ENCODE measurements at places on chromosomes 1 and 21. TPM values are rescaled to one million over a fixed set of nuclear protein-coding genes. Genes with fewer than 3 reads are reported as not detected.
A peak's percentile ranks its signal among the peaks of the same experiment; 100 is the strongest.

CLCNKA gene
- not detected for polyA plus RNA-seq

NBPF4 gene
- polyA plus RNA-seq: not detected

GRCh38 chr1:175341631-175342429 lies 149.3 kb upstream of the KIAA0040 start:
- no peaks in the 10 kb centered on the region for H3K36me3 ChIP-seq
- DNase-seq: no peak
- no peak overlapping the region for H3K27ac ChIP-seq
- peaks cover 7% of the 10 kb centered on the region for H3K27me3 ChIP-seq

GRCh38 chr1:42085596-42085995 lies 67.6 kb upstream of the GUCA2B start:
- no peak overlapping the region for H3K4me3 ChIP-seq
- no peak for DNase-seq
- H3K36me3 ChIP-seq: no peaks in the 10 kb centered on the region
- no peak overlapping the region for H3K27ac ChIP-seq
- peaks cover 12% of the 10 kb centered on the region for H3K27me3 ChIP-seq

GRCh38 chr1:30427545-30427944 lies 295.8 kb downstream of the MATN1 start:
- no peak overlapping the region for H3K27ac ChIP-seq
- H3K4me3 ChIP-seq: no peak overlapping the region
- no peaks in the 10 kb centered on the region for H3K36me3 ChIP-seq
- DNase-seq: no peak
- H3K4me1 ChIP-seq: peaks cover 10% of the 10 kb centered on the region

DNA sequence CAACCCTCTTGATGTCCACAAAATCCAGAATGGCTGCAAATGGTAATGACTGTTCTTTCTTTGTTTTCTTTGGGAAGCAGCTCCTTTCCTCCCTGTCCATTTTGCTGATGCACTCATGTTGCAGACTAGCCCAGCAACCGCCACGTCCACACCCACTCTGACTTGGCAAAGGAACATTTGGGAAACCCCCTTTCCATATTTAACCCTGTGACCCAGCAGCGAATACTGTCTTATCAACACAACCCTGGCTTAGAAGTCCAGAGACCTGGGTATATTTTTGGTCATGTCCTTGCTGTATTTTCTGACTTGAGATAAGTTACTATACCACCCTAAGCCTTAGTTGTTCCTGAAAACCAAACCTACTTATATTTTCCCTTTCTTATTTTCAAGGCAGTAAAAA lies 18.1 kb upstream of the SHE start:
- no peak overlapping the region for H3K27ac ChIP-seq
- DNase-seq: no peak
- no peaks in the 10 kb centered on the region for H3K36me3 ChIP-seq
- H3K4me3 ChIP-seq: no peak overlapping the region
- peaks cover 12% of the 10 kb centered on the region for H3K4me1 ChIP-seq

DNA sequence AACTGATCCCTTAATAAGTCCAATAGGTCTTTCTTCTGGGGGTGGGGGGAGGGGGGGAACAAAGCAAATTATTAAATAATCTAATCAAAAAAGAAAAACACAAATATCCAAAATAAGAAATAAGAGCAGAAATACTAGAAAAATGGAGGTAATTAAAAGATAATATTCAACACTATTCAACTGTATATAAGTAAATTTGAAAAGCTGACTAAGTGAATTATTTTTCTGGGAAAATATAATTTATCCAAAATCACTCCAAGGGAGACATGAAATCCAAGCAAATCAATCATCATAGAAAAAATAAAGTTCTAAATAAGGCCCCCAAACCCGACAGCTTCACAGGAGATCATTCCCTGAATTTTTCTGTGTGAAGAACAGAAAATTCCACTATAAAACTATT lies 18.8 kb downstream of the VPS26C start:
- no peak overlapping the region for H3K4me3 ChIP-seq
- H3K4me1 ChIP-seq: no peaks in the 10 kb centered on the region
- DNase-seq: no peak
- H3K27ac ChIP-seq: no peak overlapping the region
- no peaks in the 10 kb centered on the region for H3K36me3 ChIP-seq
- H3K27me3 ChIP-seq: no peaks in the 10 kb centered on the region

DNA sequence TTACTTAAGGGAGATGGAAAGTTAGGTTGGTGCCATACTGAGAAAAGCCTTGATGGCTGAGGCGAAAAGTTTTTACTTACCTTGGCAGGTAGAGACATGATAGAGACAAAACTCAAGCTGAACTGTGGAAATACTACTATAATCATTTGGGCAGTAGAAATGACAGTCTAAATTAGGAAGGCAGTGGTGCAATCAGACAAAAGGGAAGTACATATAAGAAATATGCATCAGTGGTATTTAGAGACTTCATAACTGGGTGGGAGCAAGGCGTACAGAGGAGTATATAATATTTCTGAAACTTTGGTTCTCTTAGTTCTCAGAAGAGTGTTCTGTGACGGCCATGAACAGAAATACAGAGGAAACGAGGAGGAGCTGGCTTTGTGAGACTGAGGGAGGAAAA lies 2.4 kb upstream of the CEP350 start:
- H3K27ac ChIP-seq: no peak overlapping the region
- H3K4me3 ChIP-seq: no peak overlapping the region
- H3K4me1 ChIP-seq: peaks cover 6% of the 10 kb centered on the region
- no peaks in the 10 kb centered on the region for H3K27me3 ChIP-seq

MIXL1 gene
- polyA plus RNA-seq: not detected

GRCh38 chr1:60130703-60131102 lies 57.1 kb upstream of the C1orf87 start:
- DNase-seq: no peak
- H3K4me3 ChIP-seq: no peak overlapping the region
- H3K27ac ChIP-seq: no peak overlapping the region
- H3K27me3 ChIP-seq: no peaks in the 10 kb centered on the region
- no peaks in the 10 kb centered on the region for H3K36me3 ChIP-seq

- H3K4me1 ChIP-seq: no peaks in the 10 kb centered on the region
- no peaks in the 10 kb centered on the region for H3K27me3 ChIP-seq
- no peaks in the 10 kb centered on the region for H3K36me3 ChIP-seq
- no peak for DNase-seq
These were observed 141.9 kb upstream of the MAP1LC3C start for GRCh38 chr1:242140836-242141235.

DNA sequence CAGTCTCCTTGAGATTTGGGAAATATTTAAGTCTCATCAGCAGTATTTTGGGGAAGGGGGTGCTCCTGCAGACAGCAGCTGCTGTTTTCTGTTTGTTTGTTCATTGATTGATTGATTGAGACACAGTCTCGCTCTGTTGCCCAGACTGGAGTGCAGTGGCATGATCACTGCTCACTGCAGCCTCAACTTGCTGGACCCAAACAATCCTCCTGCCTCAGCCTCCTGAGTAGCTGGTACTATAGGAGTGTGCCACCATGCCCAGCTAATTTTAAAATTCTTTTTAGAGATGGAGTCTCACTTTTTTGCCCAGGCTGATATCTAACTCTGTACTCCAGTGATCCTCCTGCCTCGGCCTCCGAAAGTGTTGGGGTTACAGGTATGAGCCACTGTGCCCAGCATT lies 18.2 kb downstream of the UCK2 start:
- no peaks in the 10 kb centered on the region for H3K27me3 ChIP-seq
- H3K4me1 ChIP-seq: peaks cover 19% of the 10 kb centered on the region
- no peaks in the 10 kb centered on the region for H3K36me3 ChIP-seq
- DNase-seq: no peak
- no peak overlapping the region for H3K4me3 ChIP-seq
- no peak overlapping the region for H3K27ac ChIP-seq

DNA sequence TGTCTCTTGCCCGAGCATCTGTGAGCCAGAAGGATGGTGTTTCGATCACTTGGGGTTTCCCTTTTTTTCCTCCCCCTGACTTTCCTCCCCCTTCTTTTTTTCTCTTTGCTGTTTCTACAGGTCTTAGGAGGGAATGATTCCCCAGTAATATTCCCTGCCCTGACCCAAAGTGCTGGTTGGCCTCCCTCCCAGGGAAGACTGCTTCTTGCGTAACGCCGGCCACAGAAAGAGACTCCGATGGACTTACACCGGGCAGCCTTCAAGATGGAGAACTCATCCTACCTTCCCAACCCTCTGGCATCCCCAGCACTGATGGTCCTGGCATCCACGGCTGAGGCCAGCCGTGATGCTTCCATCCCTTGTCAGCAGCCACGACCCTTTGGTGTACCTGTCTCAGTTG lies 6.8 kb downstream of the RNF220 start:
- no peak overlapping the region for H3K27ac ChIP-seq
- H3K4me3 ChIP-seq: no peak overlapping the region
- peaks cover 99% of the 10 kb centered on the region for H3K27me3 ChIP-seq
- H3K4me1 ChIP-seq: no peaks in the 10 kb centered on the region
- DNase-seq: no peak

GJC2 gene
- polyA plus RNA-seq: 0.63 TPM

DNA sequence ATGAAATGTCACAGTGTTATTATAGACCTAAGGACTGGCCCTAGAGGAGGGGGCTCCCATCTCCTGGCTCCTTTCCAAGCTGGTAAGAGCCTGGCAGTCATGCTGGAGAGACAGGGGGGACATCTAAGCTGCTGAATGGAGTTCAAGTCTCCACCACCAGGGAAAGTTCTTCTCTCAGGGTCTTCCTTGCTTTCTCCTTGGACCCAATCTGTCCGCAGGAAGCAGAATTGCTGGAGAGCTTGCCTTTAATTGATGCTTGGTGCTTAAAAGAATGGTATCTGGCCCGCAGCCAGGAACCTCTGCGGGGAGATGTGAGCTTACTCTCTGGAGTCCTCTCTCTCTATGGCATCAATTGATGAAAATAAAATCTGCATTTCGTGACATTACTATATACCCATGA lies 25.1 kb downstream of the IRF2BP2 start:
- DNase-seq: no peak
- H3K4me3 ChIP-seq: no peak overlapping the region
- H3K27me3 ChIP-seq: no peaks in the 10 kb centered on the region
- peaks cover 23% of the 10 kb centered on the region for H3K4me1 ChIP-seq

- no peak for DNase-seq
- no peak overlapping the region for H3K4me3 ChIP-seq
- no peaks in the 10 kb centered on the region for H3K27me3 ChIP-seq
- no peaks in the 10 kb centered on the region for H3K4me1 ChIP-seq
These were observed 17.7 kb upstream of the PTPRC start for GRCh38 chr1:198620951-198621824.

GRCh38 chr1:109529881-109530456 lies 9.7 kb upstream of the GPR61 start:
- no peaks in the 10 kb centered on the region for H3K36me3 ChIP-seq
- H3K27me3 ChIP-seq: no peaks in the 10 kb centered on the region
- H3K4me3 ChIP-seq: no peak overlapping the region

- peaks cover 21% of the 10 kb centered on the region for H3K27me3 ChIP-seq
- H3K36me3 ChIP-seq: no peaks in the 10 kb centered on the region
- no peak overlapping the region for H3K27ac ChIP-seq
- H3K4me1 ChIP-seq: no peaks in the 10 kb centered on the region
- DNase-seq: no peak
These were observed 31.5 kb downstream of the OLIG1 start for GRCh38 chr21:33101300-33101911.

DNA sequence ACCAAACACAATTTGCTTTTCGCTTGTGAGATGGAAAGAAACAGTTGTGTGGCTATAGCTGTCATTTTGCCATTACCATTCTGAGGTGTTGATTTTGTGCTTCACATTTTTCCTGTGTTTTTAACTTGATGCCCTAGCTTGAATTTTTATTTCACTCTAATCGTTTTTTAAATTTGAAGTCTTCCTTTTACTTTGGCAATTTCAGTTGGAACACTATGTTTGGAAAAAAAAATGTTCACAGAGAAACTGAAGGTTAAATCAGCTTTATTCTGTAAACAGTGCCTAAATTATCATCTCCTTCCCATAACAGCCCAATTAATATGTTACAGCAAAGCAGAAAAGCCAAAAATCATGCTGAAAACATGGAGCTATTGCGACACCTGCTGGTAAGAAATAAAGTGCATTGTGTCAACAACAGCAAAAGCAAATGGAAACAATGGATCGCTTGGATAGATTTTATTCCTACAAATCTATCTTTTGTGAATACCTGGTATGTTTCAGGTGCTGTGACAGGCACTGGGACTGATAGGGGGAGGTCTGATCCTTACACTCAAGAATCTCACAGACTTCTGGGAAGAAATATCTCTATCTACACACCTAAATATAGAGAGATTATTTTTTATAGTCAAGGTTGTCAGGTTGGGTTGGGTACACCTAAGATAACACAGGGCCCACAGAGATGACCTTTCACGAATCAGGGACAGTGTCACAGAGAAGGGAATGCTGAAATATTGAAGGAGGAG lies 16.2 kb upstream of the ERICH3 start:
- no peak overlapping the region for H3K4me3 ChIP-seq
- no peak overlapping the region for H3K27ac ChIP-seq
- no peaks in the 10 kb centered on the region for H3K27me3 ChIP-seq
- H3K4me1 ChIP-seq: peaks cover 4% of the 10 kb centered on the region
- DNase-seq: no peak

DNA sequence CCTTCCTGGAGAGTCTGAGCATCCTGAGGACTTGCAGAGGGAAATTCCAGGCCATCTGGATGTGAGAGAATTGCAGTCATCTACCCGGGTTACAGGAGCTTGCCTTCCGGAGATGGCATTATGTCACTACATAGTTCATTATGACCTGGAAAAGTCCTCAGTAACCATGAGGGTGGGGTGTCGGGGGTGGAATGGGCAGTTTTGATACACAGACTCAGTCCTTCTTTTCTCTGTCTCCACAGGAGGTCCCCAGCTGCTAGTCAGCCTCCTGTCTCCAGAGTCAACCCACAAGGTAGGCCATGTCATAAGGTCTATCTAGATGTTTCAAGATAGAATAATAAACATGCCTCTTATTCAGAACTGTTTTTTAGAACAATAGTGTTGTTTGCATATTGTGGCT lies 268.2 kb upstream of the SGIP1 start:
- no peaks in the 10 kb centered on the region for H3K27me3 ChIP-seq
- no peaks in the 10 kb centered on the region for H3K36me3 ChIP-seq
- H3K4me3 ChIP-seq: no peak overlapping the region
- DNase-seq: no peak
- H3K27ac ChIP-seq: peak overlapping the region; percentile 65
- H3K4me1 ChIP-seq: peaks cover 47% of the 10 kb centered on the region

DNA sequence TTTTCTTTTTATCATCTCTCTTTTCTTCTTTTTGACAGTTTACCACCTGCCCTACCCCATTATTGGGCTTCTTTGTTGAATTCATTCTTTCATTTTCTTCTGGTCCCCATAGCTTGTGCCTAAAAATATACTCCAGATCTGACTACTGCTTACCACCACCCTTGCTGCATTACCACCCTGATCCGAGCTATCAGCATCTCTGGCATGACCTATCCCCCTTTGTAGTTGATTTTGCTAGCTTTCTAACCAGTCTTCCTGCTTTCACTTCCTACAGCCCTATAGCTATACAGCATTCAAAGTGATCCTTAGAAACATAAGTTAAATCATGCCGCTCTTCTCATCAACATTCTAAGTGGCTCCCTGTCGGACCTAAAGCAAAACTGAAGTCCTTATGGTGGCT lies 59.4 kb upstream of the MPC2 start:
- no peak overlapping the region for H3K27ac ChIP-seq
- H3K4me3 ChIP-seq: no peak overlapping the region
- no peaks in the 10 kb centered on the region for H3K27me3 ChIP-seq
- H3K36me3 ChIP-seq: peaks cover 4% of the 10 kb centered on the region
- no peaks in the 10 kb centered on the region for H3K4me1 ChIP-seq
